ENCODE measurements at places on chromosomes 7 and 10.

GRCh38 chr10:114548662-114549061 is 109.4 kb downstream of the ABLIM1 start:
- no peak for DNase-seq

DNA sequence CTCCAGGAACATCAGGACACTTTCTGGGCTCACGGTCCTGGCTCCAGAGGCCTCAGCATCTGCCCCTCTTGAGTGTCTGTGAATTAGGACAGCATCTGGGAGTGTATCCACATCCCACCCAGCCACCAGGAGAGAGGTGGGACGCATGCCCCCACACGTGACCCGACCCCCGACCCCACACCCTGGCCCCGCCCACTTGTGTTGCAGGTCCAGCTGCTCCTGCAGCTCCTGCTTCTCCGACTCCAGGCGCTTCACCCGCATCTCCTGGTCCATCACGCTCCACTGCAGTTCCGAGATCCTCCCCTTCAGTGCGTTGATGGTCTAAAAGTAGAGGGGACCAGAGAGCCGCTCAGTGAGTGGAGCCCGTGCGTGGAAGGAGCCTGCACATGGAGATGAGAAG is 13.6 kb downstream of the MAD1L1 start:
- no peak for DNase-seq

DNA sequence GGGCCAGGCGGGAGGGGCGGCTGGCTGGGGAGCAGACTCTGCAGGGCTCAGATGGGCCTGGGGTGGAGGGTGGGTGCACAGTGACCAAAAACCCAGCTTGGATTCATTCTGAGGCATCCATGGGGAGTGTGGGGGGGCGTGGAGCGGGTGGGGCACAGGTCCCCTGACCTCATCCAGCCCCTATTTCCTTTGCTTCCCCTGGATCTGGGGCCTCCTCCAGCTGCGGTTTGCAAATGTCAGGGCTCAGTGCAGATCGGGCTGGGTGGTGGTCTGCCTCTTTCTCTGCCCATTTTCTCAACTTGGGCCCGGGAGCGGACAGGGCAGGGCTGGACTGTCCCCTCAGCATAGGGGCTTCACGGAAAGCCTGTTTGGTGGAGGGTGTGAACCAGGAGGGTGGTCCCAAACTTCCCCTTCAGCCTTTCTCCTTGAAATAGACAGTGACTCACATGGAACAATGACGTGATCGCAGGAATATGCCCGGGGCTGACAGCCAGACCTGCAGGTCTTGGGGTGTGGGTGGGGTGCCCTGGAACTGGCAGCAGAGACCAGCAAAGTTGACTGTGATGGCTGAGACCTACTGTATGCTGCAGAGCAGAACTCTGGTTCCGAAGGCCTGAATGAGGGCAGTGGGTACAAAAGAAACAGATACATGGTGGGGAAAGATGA is 72.9 kb upstream of the PODXL start:
- no peak for DNase-seq

DNA sequence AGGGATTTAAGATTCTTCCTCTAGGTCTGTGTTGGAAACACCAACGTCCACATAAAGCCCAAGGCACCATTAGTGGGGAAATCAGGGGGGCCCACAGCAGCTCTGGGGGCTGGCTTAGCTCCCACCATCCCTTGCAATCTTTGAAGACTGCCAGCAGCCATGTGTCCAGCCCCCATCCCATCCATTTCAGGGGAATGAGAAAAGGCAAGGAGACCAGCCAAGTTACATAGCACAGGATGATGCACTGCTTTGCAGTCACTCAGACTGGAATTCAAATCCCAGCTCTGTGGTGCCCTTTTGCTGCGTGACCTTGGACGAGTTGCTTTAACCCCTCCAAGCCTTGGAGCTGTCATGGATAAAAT is 108.9 kb upstream of the ZMIZ1 start:
- no peak for DNase-seq

- peak; percentile 18 for DNase-seq
These were observed 48.9 kb downstream of the DLG5 start for GRCh38 chr10:77877441-77878344.

GRCh38 chr7:132815130-132815529 is 238.9 kb upstream of the PLXNA4 start:
- DNase-seq: no peak

- DNase-seq: no peak
These were observed 445.7 kb upstream of the C7orf33 start for GRCh38 chr7:148144827-148145226.

- DNase-seq: no peak
These were observed 40.1 kb downstream of the PFKP start for GRCh38 chr10:3107426-3107961.

DNA sequence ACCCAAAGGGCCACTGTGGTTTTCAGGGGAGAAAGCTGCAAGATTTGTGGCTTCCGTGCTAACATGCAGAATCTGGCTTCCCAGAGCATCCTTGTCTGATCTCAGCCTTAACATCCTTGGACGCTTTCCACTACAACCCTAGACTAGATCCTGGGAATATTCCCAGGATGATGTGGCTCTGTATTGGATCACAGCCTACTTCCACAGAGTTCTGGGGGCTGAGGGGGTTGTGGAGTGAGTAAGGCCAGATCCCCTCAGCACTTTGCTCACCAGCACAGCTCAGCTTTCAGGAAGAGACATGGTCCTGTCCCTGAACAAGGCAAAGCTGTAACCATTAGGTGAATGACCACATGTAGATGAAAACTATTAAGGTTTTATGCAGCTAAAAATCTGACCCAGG is 241.3 kb upstream of the MYO3A start:
- no peak for DNase-seq

DNA sequence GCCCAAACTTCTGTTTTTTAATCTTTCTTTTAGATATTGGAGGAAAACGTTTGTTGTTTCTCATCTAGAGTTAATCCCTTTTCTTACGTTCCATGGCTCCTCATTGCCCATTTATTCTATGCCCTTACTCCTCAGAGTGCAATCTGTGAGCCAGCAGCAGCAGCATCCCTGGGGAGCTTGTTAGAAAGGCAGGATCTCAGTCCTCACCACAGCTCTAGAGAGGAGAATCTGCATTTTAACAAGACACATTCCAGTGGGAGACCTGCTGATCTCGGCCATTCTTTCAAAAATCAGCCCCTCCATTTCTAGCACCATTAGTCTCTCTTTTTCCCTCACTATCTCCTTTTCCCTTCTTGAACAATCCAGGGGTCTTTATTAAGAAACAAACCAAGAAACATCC is 84.4 kb upstream of the NOBOX start:
- no peak for DNase-seq

DNA sequence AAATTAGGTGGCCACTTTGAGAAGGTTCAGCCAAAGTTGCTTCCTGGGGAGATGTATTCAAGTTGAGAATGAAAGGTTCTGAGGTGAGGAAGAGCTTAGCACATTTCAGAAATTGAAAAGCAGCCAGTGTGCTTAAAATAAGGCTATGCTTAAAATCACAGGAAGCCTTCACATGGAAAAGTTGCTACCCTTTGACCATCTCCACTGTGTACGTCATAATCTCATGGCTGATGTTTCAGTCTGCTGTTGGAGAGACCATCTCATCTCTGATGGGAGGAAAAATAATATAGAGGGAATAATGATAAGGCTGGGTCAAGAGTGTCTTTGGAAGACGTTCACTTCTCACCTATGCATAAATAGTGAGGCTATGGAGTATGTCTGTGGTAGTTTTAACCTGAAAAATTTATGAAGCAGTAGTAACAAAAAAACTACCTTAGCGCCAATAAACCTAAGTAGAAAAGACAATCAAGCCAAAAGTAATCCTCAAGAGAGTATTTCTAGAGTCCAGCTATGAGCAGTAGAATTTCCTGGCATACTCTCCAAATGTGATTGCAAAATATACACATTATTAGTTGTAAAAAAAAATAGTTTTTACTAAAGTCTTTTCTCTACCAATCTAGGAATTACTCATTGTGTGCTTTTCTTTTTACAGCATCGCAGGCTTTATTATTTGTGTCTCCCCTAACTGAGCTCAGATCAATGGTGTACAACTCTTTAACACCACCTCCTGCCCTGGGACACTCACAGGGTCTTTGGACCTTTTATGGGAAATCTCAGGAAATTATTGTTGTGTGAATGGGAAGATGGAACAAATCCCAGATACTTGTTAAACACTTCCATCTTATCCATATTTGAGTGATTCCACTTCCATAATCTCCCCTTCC is 435.2 kb upstream of the LRGUK start:
- no peak for DNase-seq

DNA sequence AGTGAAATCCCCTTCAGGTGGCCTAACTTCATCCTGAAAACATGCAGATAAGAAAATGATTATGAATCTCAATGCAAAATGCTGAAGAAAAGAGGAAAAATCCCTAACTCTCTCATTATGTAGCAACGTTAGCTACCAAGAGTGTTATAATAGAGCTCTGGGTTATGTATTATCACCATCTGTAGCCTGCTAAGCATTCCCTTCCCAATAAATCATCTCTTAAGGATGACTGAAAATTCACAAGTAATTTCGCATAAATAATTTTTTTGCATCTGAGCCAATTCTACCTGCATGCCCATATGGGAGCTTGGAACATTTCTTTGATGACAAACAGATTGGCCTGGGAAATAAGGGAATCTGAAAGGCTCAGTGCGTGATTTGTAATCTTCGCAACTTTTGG is 216.1 kb downstream of the HTR7 start:
- no peak for DNase-seq

GRCh38 chr7:143885951-143886350 is 16.0 kb downstream of the TCAF1 start:
- DNase-seq: no peak

GRCh38 chr10:71714031-71714410 is 5.6 kb downstream of the C10orf105 start:
- no peak for DNase-seq

DNA sequence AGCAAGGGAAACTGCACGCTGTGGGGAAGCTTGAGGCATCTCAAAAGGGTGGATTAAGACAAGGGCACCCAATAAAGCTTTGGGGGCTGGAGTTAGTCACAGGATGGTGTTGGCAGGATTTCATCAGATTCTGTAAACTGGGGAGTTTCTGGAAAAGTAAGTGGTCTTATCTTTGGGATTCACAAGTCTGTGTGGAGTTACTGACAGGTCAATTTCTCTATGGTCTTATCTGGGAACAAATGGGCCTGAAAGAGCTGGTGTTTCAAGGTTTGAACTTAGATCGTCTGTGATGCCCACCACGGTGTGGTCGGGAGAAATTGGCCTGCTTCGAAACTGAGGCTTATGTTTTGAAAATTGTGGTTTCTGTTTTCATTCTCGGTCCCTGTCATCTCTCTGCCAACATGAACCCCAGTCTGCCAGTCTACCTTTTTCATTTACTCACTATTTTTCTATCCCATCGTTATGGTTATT is 23.8 kb upstream of the AOAH start:
- peak; percentile 45 for DNase-seq

DNA sequence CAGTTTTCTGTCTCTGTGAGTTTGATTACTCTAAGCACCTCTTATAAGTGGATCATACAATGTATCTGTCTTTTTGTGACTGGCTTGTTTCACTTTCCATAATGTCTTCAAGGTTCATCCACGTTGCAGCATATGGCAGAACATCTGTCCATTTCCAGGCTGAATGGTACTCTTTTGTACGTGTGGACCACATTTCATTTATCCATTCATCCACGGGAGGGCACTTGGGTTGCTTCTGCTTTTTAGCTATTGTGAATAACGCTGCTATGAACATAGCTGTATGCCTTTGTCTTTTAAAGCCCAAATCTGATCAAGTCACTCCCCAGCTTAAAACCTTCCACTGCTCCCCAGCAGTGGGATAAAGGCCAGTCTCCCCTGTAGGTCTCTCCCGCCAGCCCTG is 31.5 kb downstream of the EGFR start:
- no peak for DNase-seq

DNA sequence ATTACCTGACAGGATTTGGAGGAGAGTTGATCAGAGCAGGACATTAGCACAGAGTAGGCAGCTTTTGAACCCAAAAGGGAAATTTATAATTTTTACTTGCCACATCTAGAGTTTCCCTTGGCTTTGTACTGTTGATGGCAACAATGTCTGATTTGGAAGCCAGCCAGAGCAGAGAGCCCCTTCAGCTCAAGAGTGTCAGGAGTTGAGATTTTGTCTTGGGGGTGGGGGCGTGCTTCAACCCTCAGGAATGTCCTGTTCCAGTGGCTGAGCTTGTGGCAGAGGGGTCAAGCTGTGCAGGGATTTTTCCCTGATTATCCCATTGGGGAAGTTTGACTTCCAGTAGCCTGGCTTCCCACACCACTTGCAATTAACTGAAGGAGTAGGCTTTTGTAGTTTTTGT is 27.0 kb downstream of the SP4 start:
- no peak for DNase-seq

- no peak for DNase-seq
These were observed 58.6 kb upstream of the OPALIN start for GRCh38 chr10:96417441-96417840.

DNA sequence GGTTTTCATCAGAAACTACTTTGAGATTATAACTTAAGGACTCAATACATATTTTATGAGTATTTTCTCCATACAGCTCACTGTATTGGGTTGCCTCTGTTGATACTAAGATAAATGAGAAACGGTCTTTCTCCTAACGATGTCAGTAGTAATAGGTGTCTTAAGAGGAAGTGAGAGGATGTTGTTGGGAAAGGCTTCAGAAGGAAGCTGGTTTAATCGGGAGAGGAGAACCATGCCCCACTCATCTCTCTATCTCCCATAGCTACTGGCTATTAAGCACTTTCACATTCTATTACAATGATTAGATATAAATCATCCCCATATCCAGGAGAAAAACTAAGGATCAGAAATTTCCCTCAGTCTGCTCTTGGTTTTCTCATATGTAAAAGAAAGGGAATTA is 2.0 kb downstream of the CLEC5A start:
- DNase-seq: no peak

DNA sequence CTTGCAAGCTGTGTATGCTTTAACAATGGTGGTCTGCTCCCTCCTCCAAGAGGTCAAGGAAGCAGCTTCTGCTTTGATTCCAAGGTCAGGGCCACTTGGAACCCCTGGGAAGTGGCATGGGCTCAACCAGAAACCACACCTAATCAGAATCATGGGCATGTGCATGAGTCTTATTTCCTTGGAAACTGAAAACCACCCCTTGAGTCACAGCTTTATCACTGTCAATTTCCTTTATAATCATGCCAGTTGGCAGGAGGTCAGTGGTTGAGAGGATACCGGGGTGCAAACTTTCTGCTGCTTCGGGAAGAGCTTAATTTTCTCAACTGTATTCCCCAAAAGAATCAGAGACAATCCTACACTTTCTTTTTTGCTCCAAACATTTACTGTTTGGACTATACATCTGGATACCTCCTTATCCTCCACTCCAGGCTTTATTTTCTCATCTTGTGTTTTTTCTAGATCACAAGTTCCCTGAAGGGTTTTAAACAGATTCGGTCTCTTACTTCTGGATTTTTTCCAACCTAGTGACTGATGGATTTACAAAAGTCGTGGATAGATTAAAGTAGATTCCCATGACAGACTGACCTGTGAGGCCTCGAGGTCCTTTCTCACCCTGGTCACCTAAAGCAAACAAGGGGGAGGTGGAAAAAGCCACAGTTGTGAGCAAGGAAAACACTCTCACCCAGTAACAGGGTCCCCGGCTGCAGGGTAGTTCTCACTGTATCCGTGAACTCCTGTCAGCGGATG is 36.0 kb downstream of the COL17A1 start:
- DNase-seq: no peak

GRCh38 chr10:132740588-132740987 is 45.4 kb downstream of the NKX6-2 start:
- DNase-seq: no peak

Data from activated CD4-positive, alpha-beta T cell treated with anti-CD3 and anti-CD28 coated beads for 48 hours (primary cell).